ENCODE measurements at places on chromosomes 2 and 18. TPM values are rescaled to one million over a fixed set of nuclear protein-coding genes. Genes with fewer than 3 reads are reported as not detected.

The CHRNG gene
- total RNA-seq, result not detected

The SCYGR4 gene
- not detected for total RNA-seq

The KCNE4 gene
- not detected for total RNA-seq

The CLHC1 gene
- total RNA-seq, result 3.9 TPM

The DNPEP gene
- 46.6 TPM for total RNA-seq

The FZD7 gene
- total RNA-seq, result 6.5 TPM

The TRABD2A gene
- total RNA-seq, result 0.87 TPM

The BUB1 gene
- 46.6 TPM for total RNA-seq

The OR6B2 gene
- total RNA-seq, result not detected

The SLC38A11 gene
- not detected for total RNA-seq

The DIPK1C gene
- not detected for total RNA-seq

The RPL37A gene
- 1,590 TPM for total RNA-seq

The AP1S3 gene
- 19.0 TPM for total RNA-seq

The ASB18 gene
- not detected for total RNA-seq

The SEPTIN10 gene
- 61.2 TPM for total RNA-seq

The FAP gene
- total RNA-seq, result 20.7 TPM

The ATP8B1 gene
- total RNA-seq, result 6.3 TPM

The UGT1A8 gene
- total RNA-seq, result not detected

The TTL gene
- total RNA-seq, result 38.7 TPM

The SULT1C2 gene
- not detected for total RNA-seq

The PDCD1 gene
- not detected for total RNA-seq

The IL36B gene
- not detected for total RNA-seq

The OST4 gene
- 323 TPM for total RNA-seq

The AQP12B gene
- total RNA-seq, result not detected

The ST6GAL2 gene
- total RNA-seq, result 0.08 TPM

The LRRTM4 gene
- not detected for total RNA-seq

The TPO gene
- total RNA-seq, result 0.23 TPM

The CPS1 gene
- total RNA-seq, result 14.5 TPM

The CXCR2 gene
- total RNA-seq, result not detected

The CD8A gene
- total RNA-seq, result 0.08 TPM

The ASXL2 gene
- 11.8 TPM for total RNA-seq

The TUBA3E gene
- not detected for total RNA-seq

The NGEF gene
- 0.04 TPM for total RNA-seq

The LYG2 gene
- total RNA-seq, result not detected

The NR4A2 gene
- total RNA-seq, result 0.31 TPM

The CTDP1 gene
- 12.2 TPM for total RNA-seq

The ONECUT2 gene
- under 0.01 TPM for total RNA-seq

The C2orf74 gene
- total RNA-seq, result 13.7 TPM

The SPATS2L gene
- total RNA-seq, result 61.2 TPM

The UPP2 gene
- total RNA-seq, result not detected

The CD28 gene
- total RNA-seq, result not detected

The PPP1R1C gene
- total RNA-seq, result 8.6 TPM

The PLGLB2 gene
- total RNA-seq, result 4.1 TPM
